RPMI8226 (cell line): ENCODE measurements at places on chromosomes 2 and 18.

GRCh38 chr2:82215212-82215611 is 1910.7 kb upstream of the LRRTM1 start:
- no peak for DNase-seq

DNA sequence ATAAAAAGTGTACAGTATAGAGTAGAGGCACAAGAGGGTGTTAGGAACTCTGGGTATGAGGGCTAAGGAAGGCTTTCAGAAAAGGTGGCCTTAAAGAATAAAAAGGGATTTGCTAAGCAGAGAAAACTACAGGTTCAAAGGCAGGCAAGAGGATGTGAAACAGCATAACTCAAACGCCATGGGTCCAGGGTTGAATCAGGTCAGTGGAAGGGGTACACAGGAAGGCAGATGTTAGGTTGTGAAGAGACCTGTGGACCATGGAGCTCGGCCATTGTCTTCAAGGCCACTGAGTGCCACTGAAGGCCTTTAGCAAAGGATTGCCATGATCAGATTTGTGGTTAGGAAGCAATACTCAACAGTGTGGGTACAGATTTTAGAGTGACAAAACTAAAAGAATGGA is 108.2 kb upstream of the FAM98A start:
- no peak for DNase-seq

- peak; percentile 64 for DNase-seq
These were observed 172.1 kb downstream of the MREG start for GRCh38 chr2:215841175-215841816.

- peak; percentile 17 for DNase-seq
These were observed 16.3 kb downstream of the HS1BP3 start for GRCh38 chr2:20634507-20635112.

GRCh38 chr2:36469106-36469477 is 113.5 kb downstream of the CRIM1 start:
- DNase-seq: no peak

DNA sequence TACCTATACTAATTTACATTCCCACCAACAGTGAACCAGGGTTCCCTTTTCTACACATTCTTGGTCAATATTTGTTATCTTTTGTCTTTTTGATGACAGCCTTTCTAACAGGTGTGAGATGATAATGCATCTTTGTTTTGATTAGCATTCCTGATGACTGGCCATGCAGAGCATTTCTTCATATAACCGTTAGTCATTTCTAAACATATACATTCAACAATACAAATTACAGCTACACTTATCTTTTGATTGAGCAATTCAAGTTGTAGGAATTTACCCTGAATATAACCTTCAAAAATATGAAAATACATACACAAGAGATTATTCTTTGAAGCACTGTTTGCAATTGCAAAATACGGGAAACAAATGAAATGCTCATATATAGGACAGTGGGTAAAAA is 94.9 kb downstream of the TMEM131 start:
- no peak for DNase-seq

GRCh38 chr18:72867746-72868584 is at the start of gene NETO1:
Gene NETO1, minus strand, starts transcription at chr18:72867987. Its CDS starts 696 bp downstream, at chr18:72867291.
- peak; percentile 53 for DNase-seq

GRCh38 chr2:45648636-45649035 is 2.8 kb upstream of the PRKCE start:
- no peak for DNase-seq

DNA sequence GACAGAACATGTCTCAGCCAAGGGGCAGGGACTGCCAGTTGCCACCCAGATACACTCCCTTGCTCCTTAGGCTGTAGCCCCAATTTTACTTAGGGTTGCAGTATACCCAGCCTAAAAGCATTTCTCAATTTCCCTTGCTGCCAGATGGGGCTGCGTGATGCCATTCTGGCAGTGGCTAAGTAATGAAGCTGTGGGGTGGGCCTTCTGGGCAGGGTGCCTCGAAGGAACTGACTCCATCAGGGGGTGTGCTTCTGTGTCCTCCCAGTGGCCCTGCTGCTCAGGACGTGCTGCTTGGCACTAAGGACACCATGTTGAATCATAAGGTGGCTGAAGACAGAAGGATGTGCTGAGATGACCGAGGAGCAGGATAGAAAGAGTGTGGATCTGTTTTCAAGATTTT is 74.2 kb downstream of the VWA3B start:
- DNase-seq: no peak

DNA sequence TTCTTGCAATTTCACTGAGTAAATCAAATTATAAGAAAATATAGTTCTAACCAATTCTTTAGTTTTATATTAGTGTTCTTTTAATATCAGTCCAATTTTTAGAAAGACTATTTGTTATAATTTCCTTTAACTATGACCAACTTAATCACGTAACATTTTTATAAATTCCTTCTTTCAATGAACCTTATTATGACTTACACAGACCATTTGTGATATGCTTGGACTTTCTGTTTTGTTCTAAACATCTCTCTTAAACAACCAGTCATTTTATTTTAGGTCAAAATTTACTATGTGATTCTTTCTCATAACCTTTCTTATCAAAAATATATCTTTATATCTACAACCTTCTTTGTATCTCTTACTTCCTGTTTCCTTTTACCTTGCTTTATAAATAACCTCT is 39.5 kb upstream of the DYNAP start:
- no peak for DNase-seq

GRCh38 chr2:101781791-101782426 is 84.4 kb downstream of the MAP4K4 start:
- no peak for DNase-seq

- DNase-seq: peak; percentile 16
These were observed 84.3 kb downstream of the TNS1 start for GRCh38 chr2:217918308-217919024.

DNA sequence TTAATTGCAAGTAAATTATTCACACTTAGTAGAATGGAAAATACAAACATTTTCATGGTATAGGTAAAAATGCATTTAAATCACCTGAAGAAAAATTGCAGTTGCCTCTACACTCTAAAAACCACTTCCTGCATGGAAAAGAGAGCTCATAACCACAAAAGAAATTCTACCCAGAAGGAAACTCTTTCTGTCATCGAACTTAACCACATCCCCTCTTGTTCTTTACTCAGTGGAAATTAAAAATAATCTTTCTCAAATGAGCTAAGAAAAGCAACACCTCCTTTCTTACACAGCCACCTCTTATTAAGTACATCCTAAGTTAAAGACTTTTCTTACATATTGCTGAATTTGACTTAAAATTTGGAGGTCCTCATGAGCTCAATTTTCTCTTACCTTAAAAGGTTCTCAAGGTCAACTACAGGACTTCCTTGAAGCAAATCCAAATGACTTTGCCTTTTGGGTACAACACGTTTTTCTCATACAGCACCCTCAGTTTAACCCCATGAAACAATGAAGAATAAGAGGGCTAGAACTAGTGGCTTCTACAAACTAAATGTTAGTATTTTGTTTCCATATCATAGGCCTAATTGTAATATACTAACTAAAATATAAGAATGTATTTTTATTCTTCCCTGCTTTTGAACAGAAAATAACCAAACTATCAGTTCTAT is 109.1 kb upstream of the CRIM1 start:
- peak; percentile 48 for DNase-seq

DNA sequence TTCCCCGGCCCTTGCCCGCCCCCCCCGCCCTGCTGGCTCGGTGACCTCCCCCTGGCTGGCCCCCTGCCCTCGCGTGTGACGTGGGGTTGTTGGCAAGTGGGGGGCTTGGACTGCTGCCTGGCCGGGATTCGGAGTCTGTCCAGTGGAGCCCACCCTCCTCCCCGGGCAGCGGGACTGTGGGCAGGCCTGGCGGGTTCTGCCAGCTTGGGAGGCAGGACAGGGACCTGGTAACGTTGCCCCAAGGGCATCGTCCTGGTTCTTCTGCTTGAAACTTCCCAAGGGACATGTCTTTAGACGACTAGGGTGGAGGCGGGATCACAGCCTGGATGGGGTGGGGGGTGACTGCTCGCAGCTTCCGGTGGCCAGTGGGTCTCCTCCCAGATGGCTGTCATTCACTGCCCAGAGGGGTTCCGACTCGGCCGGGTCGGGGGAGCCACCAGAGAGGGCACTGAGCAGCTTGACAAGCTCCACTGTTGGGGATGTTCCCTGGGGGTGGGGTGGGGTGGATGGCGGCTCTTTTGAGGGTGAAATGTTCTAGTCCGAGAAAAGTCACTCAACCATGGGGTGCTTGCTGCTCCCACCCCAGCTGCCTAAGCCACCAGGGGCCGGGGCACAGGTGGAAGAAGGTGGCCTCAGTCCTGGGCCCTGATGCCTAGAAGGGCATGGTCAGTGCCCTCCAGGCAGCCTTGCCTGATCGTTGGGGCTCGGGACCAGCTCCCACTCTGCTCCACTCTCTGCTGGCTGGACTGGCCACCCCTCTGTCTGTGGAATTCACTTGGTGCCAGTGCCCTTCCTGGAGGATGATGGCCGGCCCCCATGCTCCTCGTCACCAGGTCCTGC is 4.3 kb upstream of the HS6ST1 start:
- DNase-seq: no peak

GRCh38 chr2:38115216-38116032 is 39.5 kb upstream of the CYP1B1 start:
- DNase-seq: peak; percentile 65
